Right ventricle myocardium superior (tissue), 1 donor: ENCODE measurements at places on chromosomes 3 and 15. TPM values are rescaled to one million over a fixed set of nuclear protein-coding genes. Genes with fewer than 3 reads are reported as not detected.

DNA sequence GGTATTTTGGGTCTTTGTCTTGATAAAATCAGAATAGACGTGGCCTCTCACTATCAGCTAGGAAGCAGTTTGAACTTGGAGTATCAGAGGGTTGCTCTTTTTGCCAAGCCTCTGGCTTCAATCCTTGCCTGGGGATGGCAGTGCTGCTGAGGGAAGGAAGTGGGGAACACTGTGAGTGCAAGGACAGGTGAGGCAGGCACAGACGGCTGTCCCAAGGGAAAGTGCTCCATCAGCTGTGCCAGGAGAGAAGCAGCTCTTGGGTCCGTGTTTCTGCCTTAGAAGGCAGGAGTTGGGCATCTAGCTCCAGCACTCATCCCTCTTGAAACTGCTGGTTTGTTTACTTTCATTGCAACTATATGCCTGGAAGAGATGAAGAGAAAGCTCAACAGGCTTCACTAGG lies 33.2 kb downstream of the PML start:
- no peak for DNase-seq

- no peak for DNase-seq
These were observed 11.3 kb upstream of the TM4SF1 start for GRCh38 chr3:149388531-149389417.

DNA sequence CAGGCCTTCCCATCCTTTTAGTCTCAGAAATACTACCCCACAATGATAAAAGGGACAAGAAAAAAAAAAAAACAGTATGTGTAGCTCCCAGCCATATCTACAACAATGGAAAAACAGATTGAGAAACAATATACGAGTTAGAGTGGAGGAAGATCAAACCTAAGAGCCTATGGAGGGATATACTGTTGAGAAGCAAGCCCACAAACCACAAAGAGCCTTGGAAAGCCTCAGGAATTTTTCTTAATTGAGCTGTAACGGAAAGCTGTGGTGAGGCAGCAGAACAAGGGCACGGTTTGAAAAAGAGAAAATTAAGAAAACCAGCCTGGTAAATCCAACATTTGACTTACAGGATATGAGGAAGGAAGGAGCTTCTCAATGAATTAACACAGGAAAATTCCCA lies 21.4 kb downstream of the KPNA1 start:
- DNase-seq, result no peak

The PGBD4 gene
- total RNA-seq, result 1.3 TPM

- no peak for DNase-seq
These were observed 566.9 kb upstream of the CCDC54 start for GRCh38 chr3:106810300-106810875.

GRCh38 chr15:67000896-67001295 lies 64.5 kb upstream of the SMAD3 start:
- DNase-seq, result no peak

- no peak for DNase-seq
These were observed 28.6 kb upstream of the CEMIP start for GRCh38 chr15:80750575-80750974.

The AHSG gene
- not detected for total RNA-seq

GRCh38 chr3:24963762-24964625 lies 464.1 kb upstream of the RARB start:
- DNase-seq, result no peak

- no peak for DNase-seq
These were observed 18.9 kb upstream of the ALCAM start for GRCh38 chr3:105347625-105348302.

- no peak for DNase-seq
These were observed 451.3 kb upstream of the AGTR1 start for GRCh38 chr3:148246291-148246923.

- DNase-seq, result no peak
These were observed 12.4 kb downstream of the OTOL1 start for GRCh38 chr3:161508852-161509477.

- peak; percentile 63 for DNase-seq
These were observed 61.3 kb downstream of the HERC2 start for GRCh38 chr15:28260722-28261121.

The PARP9 gene
- 10.0 TPM for total RNA-seq

DNA sequence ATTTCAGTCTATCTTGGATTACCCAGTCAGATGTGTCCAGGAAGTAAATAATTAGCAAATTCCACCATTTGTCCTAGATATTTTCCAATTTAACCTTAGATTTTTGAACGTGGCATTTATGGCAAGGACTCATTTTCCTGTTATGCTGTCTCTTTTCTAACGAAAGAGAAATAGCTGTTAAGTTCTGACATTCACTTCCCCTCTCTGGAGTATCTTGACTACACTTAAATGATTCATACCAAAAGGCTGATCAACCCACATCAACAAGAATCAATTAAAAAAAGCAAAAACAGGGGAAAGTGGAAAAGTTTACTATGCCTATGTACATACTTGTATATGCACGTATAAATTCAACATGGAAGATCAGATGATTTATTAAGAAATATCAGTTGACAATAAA lies 149.9 kb downstream of the FRMD5 start:
- DNase-seq, result no peak

GRCh38 chr15:32636908-32637567 lies 4.5 kb upstream of the SCG5 start:
- no peak for DNase-seq

DNA sequence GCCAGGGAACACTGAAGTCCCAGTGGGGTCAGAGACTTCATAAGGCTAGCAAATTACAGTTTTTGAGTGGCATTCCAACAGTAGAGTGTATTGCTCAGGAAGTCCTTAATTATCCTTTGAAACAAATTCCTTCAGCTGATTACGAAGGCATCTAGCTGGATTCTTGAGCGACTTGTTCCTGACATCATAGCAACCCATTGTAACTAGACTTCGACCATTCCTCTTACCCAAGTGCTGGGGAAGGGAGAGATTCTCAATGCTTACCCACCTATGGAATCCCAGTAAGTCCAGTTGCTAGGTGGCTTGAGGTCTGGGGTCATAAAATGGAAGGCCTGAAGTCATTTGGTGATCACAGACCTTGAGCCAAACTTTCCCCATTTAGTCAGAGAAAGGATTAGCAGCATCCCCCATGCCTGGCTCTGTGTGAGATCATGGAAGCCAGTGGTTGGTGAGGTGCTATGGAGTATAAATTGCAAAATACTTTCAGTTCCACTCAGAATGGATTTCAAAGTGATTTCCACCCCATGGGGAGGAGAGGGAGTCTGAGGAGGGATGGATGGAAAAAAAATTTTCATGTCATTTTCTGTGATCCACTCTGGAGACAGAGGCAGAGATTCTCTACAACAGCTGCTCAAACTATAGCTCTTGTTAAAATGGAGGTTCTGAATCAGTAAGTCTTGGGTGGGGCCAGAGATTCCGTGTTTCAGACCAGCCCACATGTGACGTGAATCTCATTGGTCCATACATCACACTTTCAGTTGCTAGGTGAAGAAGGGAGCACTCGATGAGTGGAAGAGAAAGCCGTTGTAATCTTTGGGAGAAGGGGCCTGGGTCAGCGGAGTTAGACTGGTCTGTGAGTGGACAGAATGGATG lies 45.7 kb downstream of the CD86 start:
- no peak for DNase-seq

GRCh38 chr3:175692256-175692655 lies 833.1 kb downstream of the NAALADL2 start:
- no peak for DNase-seq

GRCh38 chr3:177515786-177516157 lies 318.5 kb upstream of the TBL1XR1 start:
- DNase-seq, result no peak

- DNase-seq, result no peak
These were observed 1016.9 kb upstream of the ALCAM start for GRCh38 chr3:104349836-104350235.

The SNAP23 gene
- total RNA-seq, result 21.2 TPM

DNA sequence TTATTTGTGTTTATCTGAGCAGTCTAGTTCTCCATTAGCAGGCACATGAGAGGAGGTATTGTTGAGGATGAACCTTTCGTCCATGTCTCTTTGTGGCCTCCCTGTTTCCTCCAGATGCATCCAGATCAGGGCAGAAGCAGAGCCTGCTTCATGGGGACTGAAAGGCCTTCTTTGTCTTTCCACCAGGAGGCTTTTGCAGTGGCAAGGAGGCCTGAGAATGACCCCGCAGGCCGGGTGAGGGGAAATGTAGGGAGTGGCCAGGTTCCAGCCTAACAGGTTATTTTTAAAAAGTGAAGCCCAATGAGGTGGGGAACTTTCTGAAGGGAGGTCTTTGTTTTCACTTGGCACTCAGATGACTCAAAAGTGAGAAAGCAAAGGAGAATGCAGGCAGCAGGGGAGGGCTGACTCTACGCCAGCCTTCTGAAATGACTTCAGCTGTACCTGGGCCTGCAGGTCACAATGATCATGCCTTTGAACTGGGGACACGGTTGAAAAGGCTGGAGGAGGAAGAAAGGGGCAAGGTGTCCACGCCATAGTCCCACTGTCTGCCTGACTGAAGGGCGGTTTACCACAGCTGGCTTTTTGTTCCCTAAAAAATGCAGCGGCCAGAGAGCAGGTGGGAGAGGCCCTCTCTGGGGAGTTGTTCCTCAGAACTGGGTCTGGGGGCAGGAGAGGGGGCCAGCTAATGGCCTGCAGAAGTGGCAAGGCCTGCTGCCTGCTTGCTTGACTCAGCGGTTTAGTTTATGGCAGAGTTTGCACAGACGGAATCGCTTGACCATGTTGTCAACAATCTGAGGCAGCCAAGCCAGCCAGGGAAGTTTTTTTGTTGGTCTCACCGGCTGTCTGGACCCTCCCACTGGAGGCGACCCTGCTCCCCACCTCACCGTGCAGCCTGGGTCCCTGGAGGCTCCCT lies 28.7 kb downstream of the CMTM7 start:
- no peak for DNase-seq

- no peak for DNase-seq
These were observed 52.2 kb downstream of the FBLN2 start for GRCh38 chr3:13600950-13601691.

DNA sequence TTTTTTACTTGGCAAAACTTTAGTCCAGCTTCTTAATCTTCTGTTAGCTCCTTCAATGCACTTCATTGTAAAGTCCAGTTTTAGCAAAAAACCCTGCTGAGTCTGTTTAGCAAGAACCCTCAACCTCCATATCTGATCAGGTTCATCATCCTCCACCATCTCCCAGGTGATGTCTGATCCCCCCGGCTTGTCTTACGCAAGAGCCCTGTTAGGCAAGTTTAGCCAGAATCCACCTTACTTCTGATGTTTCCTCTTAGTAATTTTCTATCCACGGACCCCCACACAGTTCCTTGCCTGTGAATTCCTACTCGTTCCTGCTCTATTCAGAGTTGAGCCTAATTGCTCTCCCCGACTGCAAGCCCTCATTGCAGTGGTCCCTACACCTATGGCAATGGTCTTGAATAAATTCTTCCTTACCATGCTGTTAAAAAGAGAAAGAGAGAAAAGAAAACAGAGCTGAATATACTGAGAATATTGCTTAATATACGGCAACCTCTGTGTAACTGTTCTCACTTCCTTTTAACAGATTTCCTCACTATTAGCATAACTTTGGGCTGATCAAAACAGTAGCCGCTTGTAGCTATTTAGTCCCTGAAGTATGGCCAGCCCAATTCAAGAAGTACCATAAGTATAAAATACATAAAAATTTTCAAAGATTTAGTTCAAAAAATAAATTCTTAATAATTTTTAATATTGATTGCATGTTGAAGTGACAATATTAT lies 78.7 kb upstream of the MME start:
- DNase-seq, result no peak

The DUOXA2 gene
- total RNA-seq, result not detected

DNA sequence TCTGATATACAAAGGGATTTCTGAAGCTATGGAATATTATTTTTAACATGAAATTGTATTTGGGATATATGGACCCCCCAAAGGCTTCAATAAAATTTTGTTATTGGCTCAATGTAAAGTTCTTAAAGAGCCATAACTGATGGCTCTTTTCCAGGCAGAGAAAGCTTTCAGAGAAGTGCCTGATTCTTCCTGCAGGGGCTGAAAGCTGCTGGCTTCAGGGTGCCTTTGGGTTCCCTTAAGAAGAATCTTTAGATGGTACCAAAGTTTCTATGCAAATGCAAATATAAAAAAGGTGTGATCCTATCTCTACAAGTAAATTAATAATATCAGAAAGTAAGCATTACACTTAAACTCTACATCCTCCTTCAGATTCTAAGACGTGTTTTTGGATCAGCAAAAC lies 72.6 kb downstream of the NR2F2 start:
- DNase-seq, result no peak

- no peak for DNase-seq
These were observed 14.8 kb downstream of the ARNT2 start for GRCh38 chr15:80418892-80419537.

DNA sequence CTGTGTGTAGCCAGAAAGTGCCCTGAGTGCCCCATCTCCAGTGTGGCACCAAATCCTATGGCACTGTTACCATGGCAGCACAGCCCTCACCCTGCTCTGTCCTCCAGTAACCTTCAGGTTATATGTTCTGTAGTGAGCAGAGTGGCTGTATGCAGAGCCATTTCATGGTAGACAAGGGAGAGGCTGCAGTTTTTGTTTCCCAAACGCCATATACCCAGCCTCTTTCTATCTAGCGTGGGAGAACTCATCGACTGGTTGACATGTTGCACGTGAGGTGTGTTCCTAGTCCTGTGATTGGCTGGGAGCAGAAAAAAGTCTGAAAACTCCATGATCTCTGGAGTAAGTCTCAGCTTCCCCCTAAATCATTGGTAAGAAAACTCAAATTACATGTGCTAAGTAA lies 2.0 kb downstream of the SIDT1 start:
- DNase-seq, result no peak

- DNase-seq, result no peak
These were observed 30.0 kb downstream of the CCNL1 start for GRCh38 chr3:157129803-157130466.

The DHX36 gene
- total RNA-seq, result 26.0 TPM

- no peak for DNase-seq
These were observed 22.6 kb downstream of the RARRES1 start for GRCh38 chr3:158709666-158710083.

- DNase-seq, result no peak
These were observed 48.3 kb downstream of the DENND4A start for GRCh38 chr15:65743637-65744252.

- DNase-seq, result no peak
These were observed 10.9 kb downstream of the PLCD1 start for GRCh38 chr3:38018296-38019266.

The CCR8 gene
- not detected for total RNA-seq

DNA sequence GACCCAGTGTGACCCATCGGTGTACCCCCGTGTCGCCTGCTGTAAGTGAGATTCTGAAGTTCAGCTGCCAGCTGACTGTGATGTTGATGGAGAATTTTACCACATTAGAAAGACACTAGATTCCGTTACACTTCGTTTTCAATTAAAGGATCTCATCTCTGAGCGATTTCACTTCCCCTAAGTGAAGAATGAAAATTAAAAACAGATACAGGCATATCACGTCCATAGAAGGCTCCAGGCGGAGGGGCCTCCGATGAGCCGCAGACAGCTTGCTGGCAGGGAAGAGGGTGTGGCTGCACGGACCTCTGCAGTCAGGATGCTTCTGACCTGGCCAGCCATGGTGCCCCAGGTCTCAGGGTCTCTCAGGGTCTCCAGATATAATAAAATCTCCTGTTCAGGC lies 6.6 kb upstream of the CPN2 start:
- DNase-seq, result no peak
